ENCODE measurements at places on chromosomes 5 and 9. TPM values are rescaled to one million over a fixed set of nuclear protein-coding genes. Genes with fewer than 3 reads are reported as not detected.
A peak's percentile ranks its signal among the peaks of the same experiment; 100 is the strongest.

The SPINK13 gene
- total RNA-seq = not detected

GRCh38 chr9:77673941-77674791 lies 26.0 kb upstream of the GNA14 start:
- no peak overlapping the region for H3K4me3 ChIP-seq
- H3K27me3 ChIP-seq = no peaks in the 10 kb centered on the region
- H3K36me3 ChIP-seq = no peaks in the 10 kb centered on the region
- peak overlapping the region; percentile 43 for H3K27ac ChIP-seq

GRCh38 chr5:138901716-138902115 lies 26.6 kb upstream of the LRRTM2 start:
- H3K36me3 ChIP-seq = no peaks in the 10 kb centered on the region
- H3K27ac ChIP-seq = no peak overlapping the region
- DNase-seq = no peak

- H3K4me3 ChIP-seq = peak overlapping the region; percentile 36
- no peaks in the 10 kb centered on the region for H3K36me3 ChIP-seq
- no peak for DNase-seq
- no peaks in the 10 kb centered on the region for H3K4me1 ChIP-seq
- no peaks in the 10 kb centered on the region for H3K27me3 ChIP-seq
Observed at GRCh38 chr9:74498621-74499095, 1.5 kb downstream of the RORB start.

DNA sequence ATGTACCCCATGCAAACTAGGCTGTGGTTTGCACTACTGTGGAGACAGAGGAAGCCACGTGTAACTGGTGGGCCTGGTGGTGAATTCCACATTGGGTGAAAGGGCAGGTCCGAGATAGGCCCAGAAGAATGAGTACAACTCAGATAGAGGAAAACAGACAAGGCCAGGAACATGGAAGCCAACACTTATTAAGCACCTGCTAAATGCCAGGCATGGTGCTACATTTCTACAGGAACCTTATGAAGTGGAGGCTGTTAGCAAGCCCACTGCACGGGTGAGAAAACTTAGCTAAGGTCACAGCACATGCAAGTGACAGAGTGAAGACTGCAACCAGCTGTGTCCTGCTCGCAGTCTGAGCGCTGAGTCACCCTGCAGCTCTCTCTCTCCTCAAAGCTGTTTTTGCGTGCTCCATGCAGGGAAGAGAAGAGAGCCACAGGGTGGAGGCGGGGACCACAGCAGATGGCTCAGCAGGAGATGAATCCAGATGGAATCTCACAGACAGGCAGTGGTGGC lies 65.5 kb upstream of the SPTLC1 start:
- no peaks in the 10 kb centered on the region for H3K36me3 ChIP-seq
- no peaks in the 10 kb centered on the region for H3K4me1 ChIP-seq
- no peak overlapping the region for H3K4me3 ChIP-seq
- H3K27me3 ChIP-seq = no peaks in the 10 kb centered on the region
- no peak for DNase-seq

DNA sequence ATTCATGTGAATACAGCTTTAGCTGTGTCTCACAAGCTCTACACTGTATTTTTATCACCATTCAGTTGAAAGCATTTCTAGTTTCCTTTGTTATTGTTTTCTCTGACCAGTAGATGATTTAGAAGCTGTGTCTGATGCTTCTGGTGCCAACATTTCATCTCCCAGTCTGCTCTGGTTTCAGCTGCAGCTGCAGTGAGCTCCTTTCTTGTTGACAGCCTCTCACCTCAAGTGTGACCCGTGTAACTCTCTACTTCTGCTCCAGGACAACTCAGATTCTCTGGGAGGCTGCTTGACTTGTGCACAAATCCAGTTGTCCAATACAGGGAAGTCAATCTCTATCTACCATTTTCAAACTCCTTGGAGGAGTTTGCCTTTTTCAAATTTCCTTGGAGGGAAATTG lies 504.8 kb downstream of the DIRAS2 start:
- H3K4me1 ChIP-seq = no peaks in the 10 kb centered on the region
- H3K27me3 ChIP-seq = no peaks in the 10 kb centered on the region
- H3K27ac ChIP-seq = no peak overlapping the region

DNA sequence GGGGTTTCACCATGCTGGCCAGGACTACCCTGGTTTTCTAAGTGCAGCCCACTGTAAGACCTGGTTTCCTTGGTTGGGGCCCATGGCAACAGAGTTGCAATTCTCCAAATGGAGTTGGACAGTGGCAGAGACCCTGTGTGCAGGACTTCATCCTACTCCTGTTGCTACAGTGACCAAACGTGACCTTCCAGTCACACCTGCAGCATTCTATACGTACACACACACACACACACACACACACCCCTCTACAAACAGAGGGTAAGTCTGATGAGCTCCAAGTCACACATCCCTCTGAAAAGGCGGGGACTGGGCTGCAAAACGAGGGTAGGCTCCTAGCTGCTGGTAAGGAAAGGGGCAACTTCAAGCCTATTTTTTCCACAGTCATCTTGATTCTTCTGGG lies 23.6 kb downstream of the LHFPL2 start:
- H3K4me1 ChIP-seq = peaks cover 11% of the 10 kb centered on the region
- H3K27me3 ChIP-seq = no peaks in the 10 kb centered on the region
- DNase-seq = no peak
- H3K4me3 ChIP-seq = no peak overlapping the region
- H3K27ac ChIP-seq = peak overlapping the region; percentile 79
- H3K36me3 ChIP-seq = no peaks in the 10 kb centered on the region

GRCh38 chr5:174400461-174400860 lies 323.9 kb upstream of the MSX2 start:
- no peaks in the 10 kb centered on the region for H3K36me3 ChIP-seq
- H3K4me3 ChIP-seq = no peak overlapping the region
- no peaks in the 10 kb centered on the region for H3K4me1 ChIP-seq
- no peak for DNase-seq
- H3K27me3 ChIP-seq = no peaks in the 10 kb centered on the region

All from uterus (tissue), 4 donors.